ENCODE measurements at places on chromosomes 16 and 17.

DNA sequence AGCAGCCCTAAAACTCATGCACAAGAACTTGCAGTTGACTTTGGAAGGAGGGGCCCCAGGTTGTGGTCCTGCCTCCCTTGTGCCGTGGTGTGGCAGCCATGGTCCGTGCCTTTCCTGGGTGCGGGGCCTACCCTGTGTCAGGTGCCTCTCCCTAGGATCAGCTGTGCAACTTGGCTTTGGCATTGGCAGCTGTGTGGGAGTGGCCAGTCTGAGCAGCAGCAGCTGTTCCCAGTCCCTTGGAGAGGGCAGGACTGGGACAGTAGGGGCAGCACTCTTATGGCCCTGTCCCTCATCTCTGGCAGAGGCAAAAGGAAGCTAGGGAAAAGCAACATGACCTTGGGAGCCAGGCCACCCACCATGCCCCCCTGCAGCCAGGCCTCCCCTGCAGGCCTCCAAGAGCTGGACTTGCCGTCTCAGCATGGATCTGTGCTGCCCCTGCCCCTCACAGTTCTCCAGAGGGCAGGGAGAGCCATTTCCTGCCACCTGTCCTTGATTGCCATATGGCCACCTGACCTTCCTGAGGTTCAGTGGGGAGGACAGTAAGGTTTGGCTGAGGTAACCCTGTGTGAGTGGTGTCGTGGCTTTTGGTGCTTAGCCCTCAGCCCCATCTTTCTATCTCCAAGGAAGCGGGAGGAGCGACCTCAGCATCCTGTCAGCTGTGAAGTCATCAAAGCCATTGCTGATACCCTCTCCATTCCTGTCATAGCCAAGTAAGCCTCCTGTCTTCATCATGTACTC is 15.5 kb upstream of the NFATC3 start:
- H3K4me1 ChIP-seq = peaks cover 20% of the 10 kb centered on the region
- H3K36me3 ChIP-seq = peaks cover 27% of the 10 kb centered on the region
- no peak overlapping the region for H3K4me3 ChIP-seq
- no peak for DNase-seq
- no peak overlapping the region for H3K27ac ChIP-seq

- no peak overlapping the region for H3K27ac ChIP-seq
- H3K36me3 ChIP-seq = no peaks in the 10 kb centered on the region
- DNase-seq = no peak
- H3K27me3 ChIP-seq = no peaks in the 10 kb centered on the region
- H3K4me1 ChIP-seq = no peaks in the 10 kb centered on the region
- no peak overlapping the region for H3K4me3 ChIP-seq
Measured at GRCh38 chr16:65490286-65490685, 368.4 kb upstream of the CDH11 start.

- no peak for DNase-seq
- H3K4me3 ChIP-seq = peak overlapping the region; percentile 33
- no peaks in the 10 kb centered on the region for H3K36me3 ChIP-seq
- peaks cover 42% of the 10 kb centered on the region for H3K4me1 ChIP-seq
- peak overlapping the region; percentile 83 for H3K27ac ChIP-seq
Measured at GRCh38 chr17:62648956-62649294, 21.5 kb downstream of the MRC2 start.

DNA sequence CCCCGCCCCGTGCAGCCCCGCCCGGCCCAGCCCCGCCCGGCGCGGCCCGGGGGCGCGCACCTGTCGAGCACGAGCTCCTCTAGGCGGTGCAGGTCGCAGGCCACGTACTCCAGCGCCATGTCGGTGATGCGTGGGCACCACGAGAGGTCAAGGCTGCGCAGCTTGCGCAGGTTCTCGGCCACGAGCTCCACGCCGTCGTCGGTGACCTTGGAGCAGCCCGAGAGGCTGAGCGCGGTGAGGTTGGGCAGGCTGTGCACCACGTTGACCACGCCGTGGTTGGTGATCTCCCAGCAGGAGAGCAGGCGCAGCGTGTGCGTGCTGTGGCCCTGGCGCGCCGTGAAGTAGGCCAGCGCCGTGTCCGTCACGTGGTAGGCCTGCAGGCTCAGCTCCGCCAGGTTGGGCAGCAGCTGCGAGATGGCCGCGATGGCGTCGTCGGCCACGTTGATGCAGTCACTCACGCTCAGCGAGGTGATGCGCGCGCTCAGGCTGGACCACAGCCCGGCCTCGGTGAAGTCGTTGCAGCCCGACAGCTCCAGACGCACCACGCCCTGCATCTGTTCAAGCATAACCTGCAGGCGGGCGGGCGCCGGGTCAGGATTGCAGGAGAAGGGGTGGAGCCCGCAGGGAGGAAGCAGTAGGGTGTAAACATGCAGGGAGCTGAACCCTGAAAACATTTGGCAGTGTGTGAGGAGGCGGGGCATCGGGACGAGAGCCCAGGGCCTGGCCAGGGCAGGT is 5.3 kb upstream of the WDR24 start:
- H3K4me1 ChIP-seq = peaks cover 6% of the 10 kb centered on the region
- H3K27ac ChIP-seq = no peak overlapping the region
- no peak for DNase-seq
- H3K36me3 ChIP-seq = no peaks in the 10 kb centered on the region

DNA sequence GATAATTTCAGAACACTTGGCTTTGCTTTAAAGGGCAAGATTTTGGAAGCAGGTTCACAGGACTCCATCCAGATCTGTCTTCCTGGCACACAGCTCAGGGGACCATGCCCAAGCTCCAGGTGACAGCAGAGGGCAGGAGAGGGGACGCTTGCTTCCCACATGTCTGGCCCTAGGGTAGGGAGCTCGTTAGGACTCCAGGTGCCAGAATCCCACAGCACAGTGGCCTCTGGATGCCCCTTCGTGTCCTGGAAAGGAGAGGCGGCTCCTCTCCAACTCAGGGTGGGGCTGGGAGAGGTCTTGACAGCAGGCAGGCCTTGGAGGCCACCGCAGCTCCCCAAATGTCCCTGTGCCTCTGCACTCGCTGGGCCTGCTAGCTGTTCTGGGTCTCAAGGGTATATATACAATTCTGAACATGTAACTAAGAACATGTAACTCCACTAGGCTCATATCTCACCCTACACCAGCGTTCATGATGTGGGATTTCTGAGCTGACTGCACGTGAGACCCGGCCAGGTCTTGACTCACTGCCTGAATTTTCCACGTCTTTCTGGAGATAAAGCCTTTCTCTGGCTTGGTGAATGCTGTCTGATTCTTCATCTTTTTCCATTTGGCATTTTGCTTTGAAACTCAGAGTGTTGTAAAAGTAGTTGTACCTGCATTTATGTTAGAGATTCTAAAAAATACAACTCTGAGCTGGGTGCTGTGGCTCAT is 52.8 kb downstream of the MARCHF10 start:
- H3K27ac ChIP-seq = no peak overlapping the region
- no peaks in the 10 kb centered on the region for H3K27me3 ChIP-seq
- H3K4me3 ChIP-seq = no peak overlapping the region
- H3K36me3 ChIP-seq = no peaks in the 10 kb centered on the region

- no peaks in the 10 kb centered on the region for H3K27me3 ChIP-seq
- H3K4me1 ChIP-seq = no peaks in the 10 kb centered on the region
- no peak overlapping the region for H3K27ac ChIP-seq
Measured at GRCh38 chr17:9902120-9902519, 3.0 kb downstream of the RCVRN start.

Measured in thoracic aorta (tissue), 2 donors.